ENCODE measurements at places on chromosomes 5 and 9.

GRCh38 chr9:131103024-131103423, 6.7 kb downstream of the AIF1L start:
- no peak for DNase-seq

DNA sequence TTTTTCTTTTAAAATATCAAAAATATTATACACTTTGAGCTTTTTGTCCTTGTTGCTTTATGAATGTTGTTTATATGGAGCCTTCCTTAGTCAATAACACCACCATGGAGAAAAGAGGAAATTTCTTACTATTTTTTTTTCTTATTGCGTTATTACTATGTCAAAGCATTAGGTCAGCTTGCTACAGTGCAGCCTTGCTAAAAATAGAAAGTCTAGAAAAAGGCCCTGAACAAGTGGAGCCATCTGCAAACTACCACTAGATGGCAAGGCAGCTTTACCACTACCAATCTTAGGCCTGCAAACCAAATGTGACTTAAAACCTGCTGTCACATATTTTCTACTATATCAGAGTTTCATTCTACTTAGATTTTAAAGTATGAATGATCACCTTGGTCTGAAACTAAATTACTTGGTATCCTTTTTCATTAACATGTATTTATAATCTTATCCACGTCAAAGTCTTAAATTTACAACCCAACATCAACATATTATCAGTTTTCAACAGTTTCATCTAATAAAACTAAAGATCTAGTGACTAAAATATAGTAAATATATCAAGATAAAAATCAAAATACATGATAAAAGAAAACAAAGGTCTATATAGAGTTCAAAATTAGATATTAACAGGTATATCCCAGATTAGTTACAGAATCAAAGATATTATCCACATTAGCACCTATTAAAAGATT, 113.1 kb upstream of the ACOT12 start:
- DNase-seq = peak; percentile 91

- no peak for DNase-seq
Measured at GRCh38 chr5:109767184-109767995, 77.7 kb downstream of the MAN2A1 start.

GRCh38 chr9:18890372-18890771, 142.6 kb downstream of the SAXO1 start:
- no peak for DNase-seq

GRCh38 chr5:134490255-134490924, 35.1 kb upstream of the JADE2 start:
- no peak for DNase-seq
